ENCODE measurements at places on chromosomes 7 and 10.

DNA sequence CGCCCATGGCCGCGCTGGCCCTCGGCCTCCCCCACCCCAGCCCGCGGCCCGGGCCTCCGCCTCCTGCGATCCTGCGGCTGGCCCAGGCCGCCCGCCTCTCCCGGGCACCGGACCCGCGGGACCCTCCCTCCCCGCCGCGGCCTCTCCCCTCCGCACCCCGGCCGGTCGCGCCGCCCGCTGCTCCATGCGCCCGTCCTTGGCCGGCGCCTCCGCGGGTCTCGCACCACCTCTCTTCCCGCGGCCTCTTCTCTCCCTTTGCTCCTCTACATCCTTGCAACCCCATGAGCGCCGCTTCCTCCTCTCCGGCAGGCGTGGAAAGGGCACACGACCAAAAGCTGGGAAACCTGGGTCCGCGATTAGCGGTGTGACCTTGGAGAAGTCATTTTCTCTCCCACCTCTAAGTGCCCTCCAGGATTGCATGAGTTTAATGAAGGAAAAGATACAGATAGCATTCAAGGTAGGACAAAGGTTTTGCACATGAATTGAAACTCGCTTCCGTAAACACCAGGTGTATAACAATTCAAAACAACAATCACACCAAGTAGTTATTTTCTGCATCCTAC lies 448 bp upstream of the SRPK2 start:
- peak; percentile 72 for DNase-seq

- DNase-seq, result no peak
Observed at GRCh38 chr7:52928591-52928990, 106.8 kb upstream of the POM121L12 start.

GRCh38 chr7:44964831-44965440 lies 13.9 kb downstream of the MYO1G start:
- no peak for DNase-seq

DNA sequence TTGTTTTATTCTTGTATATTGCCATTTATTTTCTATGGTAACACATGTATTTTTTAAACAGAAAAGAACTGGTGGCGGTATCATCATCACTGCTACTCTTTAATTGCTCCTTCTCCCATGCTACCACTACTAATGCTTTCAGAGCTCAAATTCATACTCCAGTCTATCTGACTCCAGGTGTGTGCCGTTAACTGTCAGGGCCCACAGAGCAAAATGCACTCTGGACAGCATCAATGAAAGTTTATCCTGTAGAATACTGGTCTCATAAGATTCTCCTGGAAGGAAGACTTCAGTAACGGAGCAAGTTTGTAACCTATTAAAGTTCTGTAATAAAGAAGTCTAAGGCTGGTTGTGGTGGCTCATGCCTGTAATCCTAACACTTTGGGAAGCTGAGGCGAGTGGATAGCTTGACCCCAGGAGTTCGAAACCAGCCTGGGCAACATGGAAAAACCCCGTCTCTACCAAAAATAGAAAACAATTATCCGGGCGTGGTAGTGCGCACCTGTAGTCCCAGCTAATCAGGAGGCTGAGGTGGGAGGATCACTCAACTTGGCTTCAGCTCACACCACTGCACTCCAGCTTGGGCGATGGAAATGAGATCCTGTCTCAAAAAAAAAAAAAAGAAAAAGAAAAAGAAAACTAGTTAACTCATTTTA lies 18.4 kb downstream of the ZNRF2 start:
- no peak for DNase-seq

GRCh38 chr7:149753375-149754233 lies 19.8 kb downstream of the ZNF467 start:
- DNase-seq, result peak; percentile 38

- DNase-seq, result no peak
Observed at GRCh38 chr10:112296908-112297331, 13.7 kb downstream of the TECTB start.

- DNase-seq, result no peak
Observed at GRCh38 chr7:131506597-131506996, 49.8 kb downstream of the PODXL start.

DNA sequence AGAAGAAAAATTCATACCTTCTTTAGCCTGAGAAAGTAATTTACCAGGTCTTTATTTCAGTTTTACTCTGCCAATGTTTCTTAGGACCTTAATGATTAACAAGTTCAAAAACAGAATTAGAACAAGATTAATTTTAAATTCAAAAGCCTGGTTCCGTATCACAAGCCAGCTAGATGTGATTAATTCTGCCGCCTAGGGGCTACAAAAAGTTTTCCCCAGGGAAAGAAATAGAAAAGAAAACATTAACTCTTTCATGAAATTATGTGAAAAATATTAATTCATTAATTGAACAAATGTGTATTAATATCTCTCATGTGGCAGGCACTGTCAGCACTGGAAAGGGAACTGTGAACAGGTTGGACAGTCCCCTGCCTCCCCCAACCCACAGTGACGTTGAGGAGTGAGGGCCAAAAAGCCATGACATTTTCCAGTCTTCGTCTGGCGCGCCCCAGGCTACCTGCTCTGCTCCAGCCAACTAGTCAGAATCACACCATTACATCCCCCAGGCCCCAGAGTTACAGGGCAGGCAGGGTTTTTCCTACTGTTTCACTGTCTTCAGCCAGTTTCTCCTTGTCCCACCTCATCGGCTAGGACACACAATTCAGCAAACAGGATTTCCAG lies 20.1 kb downstream of the TMEM176A start:
- no peak for DNase-seq

All from fibroblast of skin of scalp (primary cell).